ENCODE measurements at places on chromosomes 3 and 15.

DNA sequence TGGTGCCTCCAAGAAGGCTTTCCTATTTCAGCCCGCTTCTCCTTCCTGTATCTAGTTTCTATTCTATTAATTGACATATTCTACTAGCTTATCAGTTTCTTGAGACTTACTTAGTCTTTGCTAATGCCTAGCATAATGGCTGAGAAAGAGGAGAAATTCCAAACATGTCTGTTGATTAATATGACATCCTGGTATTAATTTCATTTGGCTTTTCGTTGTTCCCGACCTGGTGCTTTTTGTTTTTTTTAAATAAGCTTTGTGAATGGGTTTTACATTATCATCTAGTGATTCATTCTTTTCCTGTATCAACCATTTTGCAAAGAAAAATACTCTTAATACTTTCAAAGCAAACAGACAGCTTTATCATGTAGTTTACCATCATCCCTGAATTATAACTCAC, 13.1 kb downstream of the WDR53 start:
- DNase-seq: no peak

GRCh38 chr15:38216763-38217162, 35.9 kb upstream of the SPRED1 start:
- DNase-seq: no peak

DNA sequence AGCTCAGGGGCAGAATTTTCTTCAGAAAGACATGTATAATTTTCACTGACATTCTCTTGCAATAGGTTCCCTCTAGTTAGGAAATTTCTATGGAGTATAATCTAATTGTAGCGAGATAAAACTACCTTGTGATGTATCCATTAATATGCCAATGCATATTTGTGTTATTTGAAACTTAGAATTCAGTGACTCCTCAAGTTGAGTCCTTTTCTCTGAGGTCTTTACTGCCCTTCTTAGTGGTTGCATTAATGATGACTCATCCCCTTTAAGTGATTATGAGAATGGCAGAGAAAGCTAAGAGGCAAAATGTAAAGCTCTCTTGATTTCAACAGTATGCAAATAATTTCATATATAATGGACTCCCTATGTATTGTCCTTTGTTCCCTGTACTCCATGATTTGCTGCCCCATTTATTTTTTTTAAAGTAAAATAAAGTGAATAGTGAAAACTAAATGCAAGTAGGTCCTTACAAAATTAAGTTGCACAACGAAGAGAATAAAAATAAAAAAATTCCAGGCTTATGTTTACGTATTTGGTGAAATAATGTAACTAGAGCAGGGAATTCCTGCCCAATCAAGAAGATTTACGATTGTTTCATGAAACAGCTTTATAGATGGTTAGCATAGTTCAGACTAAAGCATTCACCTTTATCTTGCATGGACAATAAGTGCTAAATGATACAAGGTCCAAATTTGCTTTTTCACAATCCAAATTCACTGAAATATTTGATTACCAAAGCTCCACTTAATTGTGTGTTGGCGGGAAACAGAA, 78.1 kb downstream of the ZPLD1 start:
- DNase-seq: no peak

GRCh38 chr3:46953234-46954010, 23.1 kb downstream of the CCDC12 start:
- DNase-seq: no peak

DNA sequence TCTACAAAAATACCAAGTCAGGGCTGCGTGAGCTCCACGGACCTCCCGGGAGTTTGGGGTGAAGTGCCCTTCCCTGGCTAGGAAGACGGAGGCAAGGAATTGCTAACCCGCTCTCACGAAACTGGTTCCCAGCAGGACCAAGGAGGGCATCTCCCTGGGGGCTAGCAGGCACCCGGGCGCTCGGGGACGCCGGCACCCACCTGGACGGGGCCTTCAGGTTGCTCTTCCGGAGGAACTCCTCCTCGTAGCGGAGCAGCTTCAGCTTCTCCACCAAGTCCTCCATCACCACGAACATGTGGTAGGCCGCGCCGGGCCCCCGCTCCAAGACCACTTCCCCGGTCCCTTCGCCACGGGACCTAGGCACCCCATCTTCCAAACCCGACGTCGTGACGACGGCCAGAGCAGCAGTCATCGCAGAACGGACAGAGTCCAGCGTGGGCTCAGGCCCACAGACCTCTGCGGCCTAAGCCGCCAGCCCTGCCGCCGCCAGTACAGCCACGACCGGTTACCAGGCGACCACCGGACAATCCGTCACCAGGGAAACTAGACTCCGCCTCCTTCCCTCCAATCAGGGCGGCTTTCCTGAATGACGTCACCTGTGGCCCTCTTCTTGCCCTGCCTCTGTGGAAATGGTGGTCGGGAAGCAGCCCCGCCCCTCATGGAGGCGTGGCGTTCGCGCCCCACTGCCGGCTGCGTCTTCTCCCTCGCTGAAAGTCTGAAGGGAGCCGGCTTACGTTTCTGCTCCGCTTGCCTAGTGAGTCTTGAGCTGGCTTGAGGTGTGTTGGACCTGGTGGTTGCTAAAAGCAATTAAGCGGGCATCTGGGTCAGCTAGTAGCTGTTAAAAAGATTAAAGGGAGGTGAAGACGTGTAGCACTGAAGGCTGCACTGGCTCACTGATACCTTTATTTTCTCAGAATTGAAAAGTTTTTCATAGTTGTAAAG, at the start of gene IFT57:
Gene IFT57 (minus strand): TSS at position 514 of the 942 bp plus-strand sequence. CDS start 102 bp downstream, at position 412.
- DNase-seq: peak; percentile 96

GRCh38 chr3:43674345-43675085, 16.2 kb upstream of the ABHD5 start:
- no peak for DNase-seq

DNA sequence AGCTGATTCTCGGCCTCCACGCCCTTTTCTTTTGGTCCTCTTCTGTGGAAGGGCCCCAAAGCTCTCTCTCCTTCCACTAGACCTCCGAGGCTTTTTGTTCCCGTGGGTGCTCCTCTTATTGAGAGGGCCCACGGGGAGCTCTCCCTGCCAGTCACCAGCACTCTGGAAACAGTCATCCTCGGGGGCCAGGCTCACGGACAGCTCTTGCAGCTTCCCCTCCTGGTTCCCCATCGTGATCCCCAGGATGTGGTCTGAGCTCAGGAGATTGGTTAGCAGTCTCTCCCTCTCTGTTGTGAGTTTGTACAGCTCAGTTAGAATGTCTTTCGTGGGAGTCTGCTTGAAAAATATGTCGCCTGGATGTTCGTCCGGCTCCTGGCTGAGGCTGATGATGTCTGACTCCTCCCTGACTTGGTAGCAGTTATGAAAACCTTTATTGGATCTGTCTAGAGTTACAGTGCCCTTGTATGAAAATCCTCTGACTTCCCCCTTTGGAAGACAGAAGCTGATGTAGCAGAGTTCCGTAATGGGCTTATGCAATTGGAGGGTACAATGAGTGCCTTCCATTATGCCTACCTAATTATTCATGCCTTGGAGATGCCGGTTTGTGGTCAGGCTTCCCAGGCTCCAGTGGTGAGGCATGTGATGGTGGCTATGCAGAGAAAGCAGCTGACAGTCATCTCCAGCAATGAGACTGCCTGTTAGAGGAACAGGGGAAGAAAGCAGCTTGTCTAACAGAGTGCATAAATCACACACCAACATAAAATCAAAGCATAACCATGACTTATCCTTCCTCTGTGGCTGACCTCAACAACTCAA, 40.0 kb downstream of the FMN1 start:
- no peak for DNase-seq

DNA sequence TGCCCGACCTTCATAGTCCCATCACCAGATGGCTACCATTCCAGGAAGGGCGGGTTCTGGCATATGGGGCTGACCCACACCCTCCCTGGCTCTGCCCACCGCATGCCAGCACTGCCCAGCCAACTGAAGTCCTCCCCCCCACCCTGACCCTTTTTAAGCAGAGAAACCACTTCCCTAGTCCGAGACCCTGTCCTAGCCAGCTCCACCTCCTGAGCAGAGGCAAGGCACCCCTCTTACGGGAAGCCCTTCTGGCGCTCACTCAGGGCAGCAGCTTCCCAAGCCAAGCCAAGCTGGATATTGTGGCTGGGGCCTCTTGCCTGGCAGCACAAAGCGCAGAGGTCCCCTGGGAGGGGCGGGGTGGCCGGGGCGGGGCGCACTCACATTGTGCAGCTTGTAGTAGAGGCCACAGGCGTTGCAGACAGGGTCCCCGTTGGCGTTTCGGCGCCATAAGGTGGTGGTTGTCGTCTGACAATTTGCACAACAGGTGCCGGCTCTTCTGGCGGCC, 11.5 kb downstream of the GATA2 start:
- peak; percentile 27 for DNase-seq

GRCh38 chr3:159059395-159059794, 257.5 kb downstream of the MFSD1 start:
- DNase-seq: no peak

- no peak for DNase-seq
These were observed 68.8 kb upstream of the GSK3B start for GRCh38 chr3:120163026-120163425.

DNA sequence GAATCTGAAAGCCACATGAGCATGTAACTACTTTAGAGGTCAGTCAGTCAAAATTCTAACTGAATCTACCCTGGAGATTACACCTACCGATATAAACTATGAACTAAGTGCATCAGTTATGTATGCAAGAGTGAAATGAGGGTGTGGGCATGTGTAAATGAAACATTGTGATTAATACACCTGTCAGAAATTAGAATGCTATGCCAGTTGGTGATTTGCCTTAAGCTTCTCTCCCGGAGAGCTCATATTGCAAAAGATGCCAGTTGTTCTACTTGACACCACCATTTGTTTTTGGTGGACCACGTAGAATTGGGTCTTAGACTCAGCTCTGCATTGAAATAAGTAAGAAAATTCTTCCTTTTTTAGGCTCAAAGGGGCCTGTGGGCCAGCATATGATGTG, 91.0 kb upstream of the KBTBD8 start:
- DNase-seq: no peak

DNA sequence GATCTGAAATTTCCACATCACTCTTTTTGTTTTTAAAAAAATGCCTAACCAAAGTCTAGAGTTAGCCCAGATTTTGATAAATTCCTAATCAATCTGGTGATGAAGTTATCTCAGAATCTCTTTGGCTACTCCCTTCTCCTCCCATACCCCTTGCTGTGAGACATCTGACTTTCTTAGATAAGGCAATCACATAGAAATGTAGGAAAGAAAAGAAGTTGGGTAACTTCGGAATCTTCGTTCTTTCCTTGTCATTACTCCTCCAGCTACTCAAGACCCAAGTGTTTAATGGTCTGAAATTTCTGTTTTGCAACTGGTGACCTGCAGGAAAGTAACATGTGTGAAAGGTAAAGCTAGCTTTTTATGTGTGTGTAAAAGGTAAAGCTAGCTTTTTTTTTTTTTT, 37.8 kb downstream of the MYL3 start:
- DNase-seq: no peak

GRCh38 chr3:89571707-89572106, 464.3 kb downstream of the EPHA3 start:
- no peak for DNase-seq

DNA sequence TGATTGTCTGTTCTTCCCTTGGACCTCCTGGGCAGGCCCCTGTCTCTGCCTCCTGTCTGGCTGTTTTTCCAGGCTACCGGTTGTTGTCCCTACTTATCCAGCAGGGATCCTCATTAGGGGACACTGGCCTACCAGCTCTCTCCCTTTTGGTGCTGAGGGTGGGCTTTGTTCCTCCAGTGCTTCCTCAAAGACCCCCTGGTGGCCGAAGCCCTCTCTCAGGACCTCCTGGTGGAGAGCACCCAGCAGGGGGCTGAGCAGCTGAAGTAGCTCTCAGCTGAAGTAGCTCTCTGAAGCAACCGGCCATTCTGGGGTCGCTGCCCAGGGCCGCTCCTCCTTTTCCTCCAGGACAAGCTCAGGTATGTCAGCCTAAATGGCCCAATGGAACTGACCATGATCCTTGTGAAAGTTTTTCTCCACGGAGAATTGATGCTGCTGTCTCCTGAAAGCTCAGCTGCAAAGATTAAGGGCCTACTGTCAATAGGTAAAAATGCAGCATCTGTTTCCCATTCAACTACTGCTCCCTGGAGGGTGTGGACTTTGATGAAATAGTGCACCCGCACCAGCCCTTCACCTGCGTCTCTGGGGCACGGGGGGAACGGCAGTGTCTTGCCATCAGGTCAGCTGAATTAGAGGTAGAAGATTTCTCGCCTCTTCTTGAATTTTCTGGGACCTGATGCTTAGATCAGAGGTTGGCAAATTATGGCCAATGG, 27.6 kb downstream of the ARNT2 start:
- DNase-seq: no peak

DNA sequence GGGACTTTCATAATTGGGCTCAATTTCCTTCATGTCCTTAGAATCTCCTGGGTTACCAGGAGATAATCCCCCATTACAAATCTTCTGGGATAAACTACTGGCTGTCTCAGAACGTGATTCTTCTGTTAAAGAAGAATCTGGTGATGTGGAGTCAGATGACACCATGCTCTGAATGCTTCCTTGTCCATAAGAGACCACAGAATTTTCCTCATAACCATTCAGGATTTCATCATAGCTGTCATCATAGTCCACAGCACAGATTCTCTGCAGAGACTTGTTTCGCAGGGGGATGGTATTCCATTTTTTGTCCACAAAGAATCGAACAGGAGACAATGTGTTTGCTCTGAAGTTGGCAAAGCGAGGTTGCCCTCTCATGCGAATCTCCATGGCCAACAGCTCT, 109.8 kb upstream of the TSPAN3 start:
- DNase-seq: no peak

- DNase-seq: no peak
These were observed 52.7 kb upstream of the CADM2 start for GRCh38 chr3:84906065-84906464.

Data from erythroblast (primary cell).